Coronary artery (tissue), 2 donors: ENCODE measurements at places on chromosomes 7 and 10.

- DNase-seq = no peak
Observed at GRCh38 chr10:124091646-124092249, 1.6 kb downstream of the CHST15 start.

DNA sequence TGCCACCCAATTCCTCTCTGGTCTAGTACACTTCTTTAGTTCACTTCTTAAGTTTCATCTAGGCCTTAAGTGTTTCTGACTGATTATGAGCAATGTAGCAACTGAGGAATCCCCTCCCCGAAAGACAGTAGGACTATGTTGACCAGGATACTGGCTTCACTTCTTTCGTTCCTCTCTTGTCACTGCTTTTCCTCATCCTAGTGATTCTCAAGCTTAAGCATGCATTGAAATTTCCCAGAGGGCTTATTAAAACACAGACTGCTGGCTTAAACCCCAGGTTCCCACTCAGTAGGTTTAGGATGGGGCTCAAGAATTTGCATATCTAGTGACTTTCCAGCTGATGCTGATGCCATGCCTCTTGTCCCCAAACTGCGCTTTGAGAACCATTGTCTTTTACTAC lies 164.6 kb upstream of the WNT16 start:
- no peak for DNase-seq

- DNase-seq = no peak
Observed at GRCh38 chr7:80040335-80040734, 94.3 kb upstream of the GNAI1 start.

GRCh38 chr7:10685040-10685439 lies 288.6 kb upstream of the PHF14 start:
- no peak for DNase-seq

DNA sequence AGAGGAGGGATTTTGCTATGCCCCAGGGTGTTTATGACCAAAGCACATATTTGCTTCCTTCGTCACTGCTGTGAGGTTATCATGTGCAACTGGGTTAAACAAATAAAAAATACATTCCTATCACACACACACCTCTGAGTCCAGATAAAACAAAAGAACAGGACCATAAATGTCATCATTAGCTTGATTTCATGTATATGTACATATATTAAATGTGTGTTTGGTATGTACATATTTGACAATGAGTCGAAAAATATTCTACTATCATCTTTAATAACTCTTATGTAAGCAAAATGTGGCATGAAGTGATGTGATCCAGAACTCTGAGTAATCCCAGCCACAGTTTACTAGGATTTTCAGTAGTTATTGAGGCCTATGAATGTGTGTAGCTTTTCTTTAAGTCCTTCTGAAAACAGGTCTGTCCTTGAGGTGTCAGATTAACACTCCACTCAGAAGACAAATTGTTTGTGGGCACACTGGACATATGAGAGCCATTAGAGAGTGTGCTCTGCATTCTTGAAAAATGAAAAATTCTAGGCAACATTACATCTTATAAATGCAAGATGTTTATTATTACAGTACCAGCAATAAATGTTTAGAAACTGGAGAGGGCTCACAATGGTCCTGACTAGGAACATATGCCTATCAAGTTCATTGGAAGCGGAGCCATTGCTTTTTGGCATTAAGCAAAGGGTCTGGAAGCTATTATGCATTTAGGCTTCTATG lies 335.1 kb upstream of the SEMA3A start:
- DNase-seq = no peak

GRCh38 chr7:18894155-18894554 lies 223.3 kb downstream of the TWIST1 start:
- no peak for DNase-seq

- no peak for DNase-seq
Observed at GRCh38 chr10:109962247-109962646, 38.9 kb upstream of the XPNPEP1 start.
